ENCODE measurements at places on chromosomes 7 and 10. TPM values are rescaled to one million over a fixed set of nuclear protein-coding genes. Genes with fewer than 3 reads are reported as not detected.

DNA sequence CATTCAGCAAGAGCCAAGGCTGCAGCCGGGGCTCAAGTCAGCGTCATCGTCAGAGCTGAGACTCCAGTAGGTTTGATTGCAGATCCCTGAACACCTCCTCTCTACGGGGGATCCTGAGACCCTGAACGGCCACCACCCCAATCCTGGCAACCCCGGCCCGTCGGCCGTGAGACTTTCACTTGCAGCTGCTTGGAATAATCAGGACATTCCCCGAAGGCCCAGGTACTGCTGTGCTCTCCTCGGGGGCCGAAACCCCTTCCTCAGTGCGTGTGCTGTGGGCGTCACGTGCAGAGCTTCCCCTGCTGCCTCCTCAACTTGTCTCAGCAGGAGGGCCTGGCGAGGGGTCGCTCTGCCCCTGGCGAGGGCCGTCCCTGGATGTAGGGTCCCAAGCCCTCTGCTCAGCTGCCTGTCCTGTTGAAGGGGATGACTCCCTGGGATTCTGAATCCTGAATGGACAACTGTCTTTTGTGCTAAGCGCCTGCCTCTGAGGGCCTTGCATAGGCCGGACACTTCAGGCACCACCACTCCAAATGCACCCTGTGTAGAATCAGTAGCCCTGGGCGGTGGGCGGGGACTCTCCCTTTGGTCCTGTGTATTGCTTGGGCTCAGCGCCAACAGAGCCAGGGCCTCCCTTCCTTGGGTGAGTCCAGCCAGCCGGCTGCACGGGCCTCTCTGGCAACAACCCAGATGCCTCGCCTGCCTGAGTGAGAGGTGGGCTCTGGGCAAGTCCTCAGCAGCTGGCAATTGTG, 63.8 kb upstream of the EBF3 start:
- DNase-seq, result peak; percentile 30

DNA sequence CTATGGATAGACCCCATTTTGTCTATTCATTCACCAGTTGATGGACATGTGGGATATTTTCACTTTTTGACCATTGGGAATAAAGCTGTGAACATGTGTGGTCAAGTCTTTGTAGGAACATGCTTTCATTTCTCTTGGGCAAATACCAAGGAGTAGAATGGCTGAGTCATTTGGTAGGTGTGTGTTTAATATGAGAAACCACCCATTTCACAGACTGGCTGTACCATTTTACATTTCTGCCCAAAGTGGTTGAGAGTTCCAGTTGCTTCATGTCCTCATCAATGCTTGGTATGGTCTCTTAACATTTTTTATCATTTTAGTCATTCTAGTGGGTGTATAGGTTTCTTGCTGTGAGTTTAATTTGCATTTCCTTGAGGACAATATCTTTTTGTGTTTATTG, 124.9 kb upstream of the RHEB start:
- DNase-seq, result no peak

DNA sequence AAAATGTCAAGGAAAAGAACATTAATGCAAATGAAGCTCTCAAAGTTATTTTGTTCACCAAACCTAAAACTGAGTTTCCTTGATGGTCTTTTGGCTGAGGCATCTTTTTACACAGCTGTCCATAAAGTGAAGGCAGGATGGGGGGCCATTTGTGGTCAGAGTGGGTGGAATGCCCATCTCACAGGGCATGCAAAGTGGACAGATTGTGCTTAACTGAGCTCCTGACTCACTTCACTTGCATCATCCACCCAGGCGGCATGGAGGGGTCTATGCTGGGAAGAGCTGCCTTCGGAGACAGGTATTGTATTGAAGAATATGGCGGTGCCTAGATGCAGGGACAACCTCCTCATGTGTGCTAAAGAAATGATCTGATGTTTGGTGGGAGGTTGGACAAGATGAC, 905.3 kb downstream of the KCNMA1 start:
- no peak for DNase-seq

ASB10 gene
- total RNA-seq, result not detected

Measured in SK-MEL-5 (cell line).